ENCODE measurements at places on chromosomes 12 and 14.
A peak's percentile ranks its signal among the peaks of the same experiment; 100 is the strongest.

- no peak for DNase-seq
Measured at GRCh38 chr14:92397953-92398564, 75.1 kb downstream of the SLC24A4 start.

DNA sequence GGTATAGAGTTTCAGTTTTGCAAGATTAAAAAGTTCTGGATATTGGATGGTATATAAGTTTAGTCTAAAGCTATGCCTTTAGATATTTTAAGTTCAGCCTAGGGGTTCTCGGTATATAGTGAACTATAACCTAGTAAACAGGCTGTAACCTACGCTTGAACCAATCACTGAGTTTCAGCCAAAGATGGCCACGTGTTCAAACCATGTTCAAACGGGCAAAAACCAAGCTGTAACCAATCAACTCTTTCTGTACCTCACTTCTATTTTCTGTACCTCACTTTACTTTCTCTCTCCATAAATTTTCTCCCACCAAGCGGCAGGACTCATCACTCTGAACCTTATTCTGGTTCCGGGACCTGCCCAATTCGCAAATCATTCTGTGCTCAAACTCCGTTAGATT, 1.4 kb downstream of the TMBIM4 start:
- DNase-seq, result no peak

DNA sequence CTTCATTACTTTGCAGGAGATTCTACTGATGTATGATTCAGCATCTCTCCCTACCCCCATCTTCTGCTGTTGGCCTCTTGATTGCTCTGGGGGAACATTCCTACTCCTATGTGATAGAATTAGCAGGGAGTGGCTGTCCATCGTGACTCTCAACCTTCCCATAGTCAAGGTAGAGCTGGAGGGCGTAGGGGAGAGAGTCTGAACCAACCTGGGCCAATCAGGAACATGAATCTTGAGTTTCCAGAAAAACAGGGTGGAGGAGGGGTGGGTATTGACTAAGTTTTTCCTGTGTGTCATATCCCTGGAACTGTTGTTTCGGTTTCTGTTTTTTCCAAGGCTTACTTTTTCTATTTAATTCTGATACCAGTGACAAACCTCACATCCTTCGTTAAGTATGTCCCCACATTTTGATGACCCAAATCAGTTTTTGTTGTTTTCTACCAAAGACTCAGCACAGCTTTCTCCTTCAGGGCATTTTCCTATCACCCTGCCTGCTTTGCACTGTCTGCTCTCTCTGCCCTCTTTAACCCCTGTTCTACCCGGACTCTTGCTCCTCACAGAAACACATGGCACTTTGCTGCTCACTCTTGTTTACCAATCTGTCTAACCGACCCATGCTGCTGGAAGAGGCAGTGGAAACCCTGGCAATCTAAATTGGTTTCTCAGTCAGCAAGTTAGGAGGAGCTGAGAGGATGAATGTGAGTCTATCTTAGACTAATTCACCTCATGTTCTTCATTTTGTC, 1428.3 kb downstream of the AACS start:
- DNase-seq, result peak; percentile 42

- peak; percentile 68 for DNase-seq
Measured at GRCh38 chr12:49930515-49931288, 19.8 kb upstream of the AQP2 start.

GRCh38 chr12:59431266-59431665, 164.6 kb upstream of the SLC16A7 start:
- DNase-seq, result no peak

DNA sequence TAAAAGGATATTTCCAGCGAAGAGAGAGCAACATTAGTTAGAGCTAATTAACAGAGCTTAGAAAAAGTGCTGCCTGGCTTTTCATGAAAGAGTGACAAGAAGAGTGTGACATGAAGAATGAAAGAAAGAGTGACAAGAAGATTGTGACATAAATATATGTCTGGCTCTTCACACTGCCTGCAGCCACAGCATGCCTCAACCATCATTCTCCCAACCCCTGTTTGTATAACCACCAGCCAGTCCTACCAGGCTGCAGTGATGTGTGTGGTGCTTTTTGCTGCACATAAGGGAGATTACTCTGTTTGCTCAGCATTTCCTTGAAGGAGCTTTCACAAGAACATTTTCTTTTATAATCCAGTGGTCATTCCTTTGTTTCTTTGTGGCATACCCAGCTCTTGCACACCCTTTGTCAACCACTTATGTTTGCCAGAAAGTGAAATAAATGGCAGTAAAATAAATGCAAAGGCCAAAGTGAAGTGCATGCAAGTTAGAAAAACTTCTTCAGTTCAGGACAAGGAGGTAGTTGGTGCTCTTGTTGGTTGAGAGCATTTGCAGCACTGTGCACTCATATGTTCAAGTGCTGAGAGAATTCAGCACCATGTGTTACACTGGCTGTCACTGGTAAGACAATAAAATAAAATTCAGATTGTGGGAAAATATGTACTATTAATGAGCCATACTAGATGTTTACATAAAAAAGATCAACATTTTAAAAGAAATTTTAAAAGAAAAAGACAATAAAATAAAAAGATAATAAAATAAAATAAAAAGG, 50.6 kb downstream of the KIF21A start:
- no peak for DNase-seq

DNA sequence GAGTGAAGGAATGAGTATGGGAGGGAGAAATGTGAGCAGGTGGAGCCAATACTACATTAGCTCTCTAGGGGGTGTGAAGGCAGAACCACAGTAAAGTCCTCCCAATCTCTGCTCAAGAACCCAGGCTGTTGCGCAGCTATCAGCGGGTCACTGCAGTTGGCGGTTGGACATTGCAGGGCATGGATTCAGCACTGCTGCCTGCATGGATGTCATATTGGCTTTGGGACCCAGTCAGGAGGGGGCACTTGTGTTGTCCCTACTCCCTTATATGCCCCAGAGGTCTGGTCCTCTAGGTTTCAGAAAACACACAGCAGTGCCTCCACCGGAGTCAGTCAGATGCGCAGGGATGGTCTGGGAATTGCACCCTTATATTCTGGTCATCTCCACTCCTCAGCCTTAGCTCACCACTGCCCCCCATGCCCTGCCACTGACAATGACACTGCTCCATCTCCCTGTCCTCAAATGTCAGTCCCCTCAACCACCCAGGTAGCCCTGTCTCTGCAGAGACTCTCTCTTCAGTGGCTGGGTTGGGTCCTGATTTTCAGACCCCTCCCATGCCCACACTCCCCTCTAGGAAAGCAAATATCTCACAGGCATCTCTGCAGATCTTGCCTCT, 9.6 kb downstream of the ZDHHC22 start:
- no peak for DNase-seq

- peak; percentile 47 for DNase-seq
Measured at GRCh38 chr14:38042322-38042721, 165.4 kb upstream of the SSTR1 start.

DNA sequence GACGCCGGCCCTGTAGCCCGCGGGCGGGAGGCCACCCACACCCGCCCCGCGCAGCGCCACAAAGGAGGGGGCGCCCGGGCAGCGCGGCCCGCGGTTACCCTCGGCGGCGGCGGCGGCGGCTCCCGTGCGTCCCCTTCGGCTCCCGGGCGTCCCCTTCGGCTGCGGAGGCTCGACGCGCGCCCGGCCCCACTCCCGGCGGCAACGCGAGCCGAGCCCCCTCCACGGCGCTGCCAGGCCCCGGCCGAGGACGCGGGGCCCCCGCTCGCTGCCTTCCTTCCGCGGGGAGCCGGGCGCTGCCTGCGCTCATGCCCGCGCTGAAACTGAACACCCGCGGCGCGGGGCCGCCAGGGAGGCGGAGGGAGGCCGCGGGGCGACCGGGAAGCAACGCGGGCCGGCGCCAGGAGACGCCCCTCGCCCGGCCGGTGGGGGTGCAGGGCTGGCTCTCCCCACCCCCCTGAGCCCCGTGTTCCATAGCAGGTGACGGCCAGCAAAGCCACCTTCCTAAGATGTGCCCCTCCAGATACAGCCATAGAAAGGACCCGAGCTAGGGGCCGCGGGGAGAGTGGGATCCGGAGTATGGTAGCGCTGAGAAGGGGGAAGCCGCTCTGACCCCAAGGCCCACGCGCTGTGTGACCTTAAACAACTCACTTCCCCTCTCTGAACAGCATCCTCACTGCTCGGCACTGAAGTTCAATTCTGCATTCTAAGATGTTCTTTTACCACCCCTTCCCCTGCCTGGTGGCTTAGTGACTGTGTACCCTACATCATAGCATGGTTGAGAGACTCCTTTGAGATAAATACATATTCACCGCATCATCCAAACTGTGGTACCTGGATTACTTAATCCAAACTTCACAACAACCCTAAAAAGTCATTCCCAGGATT, 42.8 kb downstream of the KDM2B start:
- no peak for DNase-seq

DNA sequence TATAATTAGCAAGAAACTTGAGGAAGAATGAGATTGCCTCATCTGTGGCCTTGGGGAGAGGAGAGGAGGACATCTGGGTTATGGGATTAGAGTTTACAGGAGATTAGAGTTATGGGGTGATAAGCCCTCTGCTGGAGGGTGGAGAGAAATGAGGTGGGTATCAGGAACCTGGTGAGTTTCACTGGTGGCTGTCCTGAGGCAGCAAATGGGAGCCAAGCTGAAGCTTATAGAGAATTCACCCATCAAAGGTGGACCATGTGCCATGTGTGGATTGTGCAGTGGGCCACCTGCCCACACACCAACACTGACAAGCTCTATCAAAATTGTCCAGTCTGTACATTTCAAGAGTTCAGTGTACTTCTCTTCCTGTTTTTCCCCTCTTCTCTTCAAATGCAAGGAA, 135.3 kb downstream of the AEBP2 start:
- no peak for DNase-seq

GRCh38 chr12:65039301-65039700, 81.8 kb downstream of the WIF1 start:
- no peak for DNase-seq

GRCh38 chr14:35196571-35196970, 74.2 kb downstream of the PRORP start:
- DNase-seq, result no peak

DNA sequence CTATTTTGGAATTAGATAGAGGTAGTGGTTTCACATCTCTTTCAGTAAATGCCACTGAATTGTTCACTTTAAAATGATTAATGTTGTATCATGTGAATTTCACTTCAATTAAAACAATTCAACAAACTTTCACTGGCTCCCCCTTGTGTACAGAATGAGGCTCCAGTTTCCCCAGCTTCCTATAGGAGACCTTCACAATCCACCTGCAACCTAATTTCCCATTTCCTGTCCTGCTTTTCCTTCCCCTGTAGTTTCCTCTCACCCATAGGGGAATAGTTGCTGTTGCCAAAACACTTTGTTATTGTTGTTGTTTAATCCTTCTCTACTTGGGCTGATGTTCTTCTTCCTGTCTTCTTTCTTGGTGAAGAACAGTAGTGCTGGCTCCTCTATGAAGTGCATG, 59.8 kb downstream of the NPAS3 start:
- peak; percentile 6 for DNase-seq

DNA sequence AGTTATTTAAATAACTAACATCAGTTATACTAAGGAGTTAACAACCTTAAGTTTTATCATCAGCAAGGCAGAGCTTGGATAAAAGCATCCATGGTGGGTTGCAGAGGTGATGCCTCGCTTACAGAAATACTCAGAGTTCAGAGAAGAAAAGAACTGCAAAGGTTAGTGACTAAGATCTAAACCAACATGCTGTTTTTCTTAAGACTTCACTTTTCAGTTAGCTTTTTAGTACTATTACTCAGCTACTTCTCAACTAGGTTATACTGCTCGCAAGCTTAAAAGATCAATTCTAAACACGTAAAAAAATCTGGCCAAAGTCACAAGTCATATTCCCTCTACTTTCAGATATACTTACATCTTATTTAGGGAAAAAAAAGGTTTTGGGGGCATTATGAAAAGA, 2.8 kb downstream of the PPP1CC start:
- no peak for DNase-seq

DNA sequence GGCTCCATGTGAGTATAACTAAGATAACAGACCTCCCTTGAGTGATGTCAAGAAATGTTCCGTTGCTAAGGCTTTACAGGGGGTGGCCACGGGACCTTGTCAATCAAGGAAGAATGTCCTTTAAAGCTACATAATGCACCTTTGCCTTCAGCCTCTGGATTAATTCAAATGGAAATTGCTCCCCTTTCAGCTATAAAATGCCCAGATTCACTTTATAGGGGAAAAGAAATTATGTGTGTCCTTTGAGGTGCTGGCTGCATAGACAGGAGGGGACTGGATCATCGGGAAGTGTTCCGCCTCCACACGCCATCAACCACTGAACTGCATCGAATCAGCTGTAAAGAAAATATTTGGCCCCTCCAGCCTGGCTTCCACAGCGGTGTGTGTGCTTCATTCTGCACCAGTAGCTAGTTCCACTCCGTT, 415.4 kb downstream of the DPF3 start:
- no peak for DNase-seq

- no peak for DNase-seq
Measured at GRCh38 chr12:11855983-11856374, 206.5 kb downstream of the ETV6 start.

- no peak for DNase-seq
Measured at GRCh38 chr12:20132818-20133217, 235.5 kb upstream of the PDE3A start.

DNA sequence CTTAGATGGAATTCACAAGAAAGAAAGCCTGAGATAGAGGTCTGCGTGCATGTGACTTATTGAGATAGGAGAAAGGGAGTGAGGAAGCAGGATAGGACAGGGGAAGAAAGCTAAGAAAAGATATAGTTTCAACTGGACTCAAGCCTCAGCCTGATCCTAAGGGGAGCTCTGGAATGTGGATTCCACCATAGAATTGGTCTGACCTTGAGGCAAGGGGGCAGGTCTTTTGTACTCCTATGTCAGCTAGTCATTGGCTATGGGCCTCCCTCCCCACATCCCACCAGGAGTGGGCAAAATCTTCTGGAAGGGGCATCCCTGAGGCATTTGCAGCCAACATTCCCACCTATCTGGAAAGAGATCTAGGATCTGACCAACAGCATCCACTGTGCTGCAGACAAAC, 88.5 kb upstream of the HSPB8 start:
- DNase-seq, result no peak

- DNase-seq, result no peak
Measured at GRCh38 chr12:28164644-28165275, 25.5 kb upstream of the CCDC91 start.

DNA sequence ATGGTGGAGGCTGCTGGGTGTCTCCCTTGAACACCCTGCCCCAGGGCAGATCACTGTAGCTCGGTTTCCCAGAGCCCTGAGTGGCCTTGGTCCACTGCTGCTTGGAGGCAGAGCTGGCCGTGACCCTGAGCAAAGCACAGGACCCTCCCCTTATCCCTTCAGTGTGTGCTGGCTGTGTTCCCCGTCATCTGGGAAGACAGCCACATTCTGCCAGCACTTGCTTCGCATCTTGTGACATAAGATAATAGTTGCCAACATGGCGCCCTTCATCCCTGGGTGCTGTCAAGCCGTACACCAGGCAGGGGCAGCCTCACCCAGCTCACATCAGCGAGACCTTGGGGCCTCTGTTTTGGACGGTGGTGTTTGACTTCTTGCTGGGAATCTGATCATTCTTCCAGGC, 12.1 kb upstream of the ALDH2 start:
- no peak for DNase-seq

DNA sequence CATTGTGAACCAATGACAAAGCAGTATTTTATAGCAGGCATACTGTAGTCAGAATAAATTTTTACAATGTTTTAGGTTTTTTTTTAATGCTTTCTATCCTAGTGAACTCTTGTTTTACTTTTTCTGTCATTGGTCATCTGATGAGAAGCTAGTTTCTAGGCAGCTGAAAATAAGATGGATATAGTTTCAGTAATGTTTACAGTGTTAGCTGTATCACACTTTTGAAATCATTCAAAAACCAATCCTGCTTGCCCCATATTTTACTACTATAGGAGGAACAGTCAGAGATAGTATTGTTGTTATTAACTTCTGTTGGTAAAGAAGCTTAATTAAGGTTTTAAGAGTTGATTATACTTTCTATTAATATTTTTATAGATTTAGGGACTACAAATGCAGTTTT, 24.5 kb downstream of the USP15 start:
- no peak for DNase-seq

Measured in astrocyte (in vitro differentiated cells and primary cell).